ENCODE measurements at places on chromosomes 2 and 18.

- DNase-seq, result no peak
Observed at GRCh38 chr2:10225291-10226037, 77.2 kb upstream of the HPCAL1 start.

DNA sequence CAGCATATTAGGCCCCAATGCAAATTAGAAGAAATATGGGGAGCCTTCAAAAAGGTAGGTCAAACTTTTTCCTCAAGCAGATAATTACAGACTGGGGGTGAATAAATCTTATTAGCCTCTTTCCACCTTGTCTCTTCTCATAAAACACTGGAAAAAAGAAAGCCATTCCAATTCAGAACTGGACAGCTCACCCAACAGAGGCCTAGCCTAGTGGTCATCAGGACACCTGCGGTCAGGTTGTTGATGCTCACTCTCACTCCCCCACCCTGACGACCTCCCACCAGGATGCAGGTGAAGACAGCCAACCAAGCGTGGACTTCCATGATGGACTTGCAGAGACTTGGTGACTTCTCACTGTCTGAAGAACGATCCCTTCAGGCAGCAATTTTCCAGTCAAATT, 207.1 kb downstream of the ALK start:
- DNase-seq, result no peak

- no peak for DNase-seq
Observed at GRCh38 chr2:223997938-223998337, 40.7 kb downstream of the MRPL44 start.

GRCh38 chr2:164891460-164891859, 49.8 kb upstream of the COBLL1 start:
- no peak for DNase-seq

- DNase-seq, result no peak
Observed at GRCh38 chr2:122041455-122041854, 286.0 kb downstream of the TSN start.
